NCI-H187 treated with DMSO at 0.1 percent for 48 hours (cell line): ENCODE measurements at places on chromosomes 7 and 10.

DNA sequence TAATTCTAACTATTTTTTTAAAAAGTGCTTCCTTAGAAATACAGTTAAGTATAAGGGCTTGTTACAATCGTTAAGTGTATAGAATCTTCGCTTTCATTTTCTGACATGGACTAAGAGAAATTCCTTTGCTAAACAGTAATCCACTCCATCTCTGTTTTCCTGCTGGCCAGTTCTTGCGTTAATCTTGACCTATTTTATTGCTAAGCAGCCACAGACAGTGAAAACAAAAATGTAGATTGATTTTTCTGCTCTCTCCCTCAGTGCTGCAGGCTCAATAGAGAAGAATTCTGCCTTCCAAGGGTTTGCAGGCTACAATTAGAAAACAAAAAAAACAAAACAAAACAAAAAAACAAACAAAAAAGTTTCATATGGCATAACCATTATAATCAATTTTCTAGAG is 310.4 kb upstream of the ADARB2 start:
- no peak for DNase-seq

DNA sequence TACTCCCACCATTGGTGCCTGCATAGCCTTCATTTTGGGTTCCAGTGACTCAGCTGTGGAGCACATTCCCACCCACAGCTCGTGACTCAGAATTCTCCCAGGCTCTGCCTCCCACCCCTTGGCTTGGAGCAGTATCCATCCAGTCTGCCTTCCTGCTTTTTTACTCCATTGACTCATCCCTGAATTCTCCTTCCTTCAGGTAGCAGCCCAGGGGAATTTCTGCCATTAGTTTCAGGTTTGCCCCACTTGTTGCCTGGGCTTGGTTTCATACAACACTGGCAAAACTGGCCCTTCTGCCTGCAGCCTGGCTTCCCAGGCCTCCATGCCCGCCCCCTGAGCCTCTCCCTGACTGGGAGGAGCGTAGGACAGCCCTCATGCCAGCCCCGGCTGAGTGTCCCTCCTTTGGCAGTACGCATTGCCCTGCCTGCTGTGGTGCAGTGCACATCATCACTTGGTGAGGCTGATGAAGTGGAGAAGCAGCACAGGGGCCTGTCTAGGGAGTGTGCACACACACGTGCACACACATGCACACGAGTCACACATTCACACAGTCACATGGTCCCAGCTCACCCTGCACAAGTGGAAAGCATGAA is 55.0 kb downstream of the SNX10 start:
- no peak for DNase-seq

DNA sequence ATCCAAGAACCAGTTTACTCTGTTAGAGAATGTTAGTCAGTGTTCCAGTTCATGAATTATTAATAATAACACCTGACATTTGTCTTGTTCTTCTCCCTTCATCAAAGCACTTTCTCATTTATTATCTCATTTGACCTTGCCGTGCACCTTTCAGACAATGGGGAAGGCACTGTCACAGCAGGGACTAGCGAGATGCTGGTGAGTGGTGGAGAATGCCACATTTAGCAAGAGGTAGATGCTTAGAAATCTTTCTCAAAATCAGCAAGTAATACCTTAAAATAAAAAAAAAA is 34.2 kb upstream of the XRCC2 start:
- DNase-seq, result no peak

DNA sequence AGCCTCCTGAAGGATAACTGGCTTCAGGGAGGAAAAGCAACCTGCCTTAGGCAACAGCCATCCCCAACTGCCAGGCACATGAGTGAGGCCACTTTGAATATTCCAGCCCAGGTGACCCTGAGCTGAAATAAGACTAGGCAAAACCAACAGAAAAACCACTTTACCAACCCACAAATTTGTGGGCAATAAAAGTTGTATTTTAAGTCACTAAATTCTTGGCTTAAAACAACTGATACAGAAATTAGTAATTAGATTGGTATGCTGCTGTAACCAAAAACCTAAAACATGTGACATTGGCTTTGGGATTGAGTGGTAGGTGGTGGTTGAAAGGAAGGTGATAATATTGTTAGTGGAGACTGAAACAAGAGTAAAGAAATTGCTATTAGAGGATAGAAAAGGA is 39.9 kb downstream of the ABCB4 start:
- no peak for DNase-seq

GRCh38 chr7:133871757-133872156 is 255.4 kb upstream of the LRGUK start:
- DNase-seq, result no peak

GRCh38 chr7:55573234-55573900 is 1.1 kb upstream of the VOPP1 start:
- DNase-seq, result no peak

- DNase-seq, result no peak
These were observed 427.8 kb upstream of the ZMIZ1 start for GRCh38 chr10:78640796-78641636.

- DNase-seq, result no peak
These were observed 35.1 kb downstream of the BET1 start for GRCh38 chr7:93968911-93969620.

DNA sequence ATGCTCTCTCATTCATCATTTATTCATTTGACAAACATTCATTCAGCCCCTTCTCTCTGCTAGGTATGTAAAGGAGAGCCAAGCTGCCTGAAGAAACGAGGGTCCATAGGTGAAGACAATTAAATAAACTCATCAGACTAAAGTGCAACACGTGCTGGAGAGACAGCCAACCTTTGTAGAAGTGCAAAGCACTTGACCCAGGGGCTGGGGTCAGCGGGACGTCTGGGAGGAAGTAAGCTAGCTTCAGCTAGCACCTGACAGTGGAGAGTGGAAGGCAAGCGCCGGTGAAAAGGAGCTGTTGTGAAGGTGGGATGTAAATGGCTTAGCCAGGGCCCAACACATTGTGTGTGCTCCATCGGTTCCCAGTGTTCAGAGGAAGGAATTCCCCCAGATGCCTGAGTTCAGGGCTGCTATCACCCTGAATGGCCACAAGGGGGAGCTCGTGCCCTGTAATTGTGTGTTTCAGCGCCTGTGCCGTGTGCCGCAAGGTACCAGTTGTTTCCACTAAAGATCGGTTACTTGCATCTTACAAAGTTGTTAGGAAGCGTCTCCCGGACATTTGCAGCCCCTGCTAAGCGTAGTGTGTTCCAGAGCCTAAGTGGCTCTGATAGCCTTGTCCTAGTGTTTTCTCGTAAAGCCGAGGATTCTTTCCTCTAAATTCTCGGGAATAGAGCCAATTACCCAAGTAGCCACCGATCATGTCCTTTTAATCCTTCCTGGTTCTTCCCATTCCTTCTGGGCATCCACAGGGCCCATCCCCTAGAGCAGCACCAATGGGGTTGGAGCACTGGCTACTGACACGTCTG is 30.6 kb downstream of the TLX1 start:
- DNase-seq, result no peak

GRCh38 chr10:36803229-36803628 is 322.2 kb upstream of the ANKRD30A start:
- no peak for DNase-seq

DNA sequence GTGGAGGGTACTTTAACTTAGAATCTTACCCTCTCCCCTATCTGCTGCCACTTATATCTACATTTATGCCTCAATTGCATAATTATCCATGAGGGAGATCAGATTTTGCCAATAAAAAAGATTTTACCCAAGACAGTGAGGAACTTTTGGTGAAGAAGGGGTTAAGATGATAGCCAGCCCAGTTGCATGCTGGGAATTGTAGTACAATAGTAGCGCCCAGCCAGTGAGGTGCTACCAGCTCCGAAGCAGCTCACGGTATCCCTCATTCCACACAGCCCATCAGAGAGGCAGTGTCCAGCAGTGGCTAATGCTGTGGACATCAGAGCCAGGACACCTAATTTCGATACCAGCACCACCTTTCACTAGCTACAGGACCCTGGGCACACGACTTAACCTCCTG is 5.9 kb upstream of the LGI1 start:
- no peak for DNase-seq

DNA sequence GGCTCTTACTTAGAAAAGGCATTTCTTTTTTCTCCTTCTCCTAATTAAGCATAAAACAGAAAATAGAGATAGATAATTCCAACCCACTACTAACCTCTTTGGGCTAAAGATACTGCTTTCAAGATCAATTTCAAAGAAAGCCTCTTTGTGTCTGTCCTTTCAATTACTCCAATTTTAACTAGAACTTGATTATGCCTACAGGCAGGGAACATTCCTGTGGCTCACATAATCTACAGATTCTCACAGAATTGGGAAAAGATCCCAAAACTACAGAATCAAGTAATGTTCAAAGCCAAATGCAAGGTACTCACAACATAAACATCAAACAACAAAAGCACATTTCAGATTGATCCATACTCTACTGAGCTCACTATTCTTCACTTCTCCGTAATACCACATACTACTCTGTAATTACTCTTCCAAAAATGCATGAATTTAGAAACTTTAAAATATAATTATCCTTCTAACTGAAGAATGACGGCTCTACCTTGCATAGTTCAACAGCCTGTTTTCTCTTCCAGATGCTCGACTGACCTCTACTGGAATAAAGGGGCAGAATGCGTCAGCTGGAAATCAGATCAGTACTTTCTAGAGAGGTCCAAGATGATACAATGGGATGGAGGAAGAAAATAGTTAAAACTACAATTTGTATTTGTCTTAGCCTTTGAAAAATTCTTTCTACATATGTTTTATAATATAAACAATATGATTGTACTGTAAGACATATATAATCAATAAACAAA is 3.9 kb downstream of the MTERF1 start:
- no peak for DNase-seq

GRCh38 chr7:27423290-27423689 is 180.7 kb downstream of the EVX1 start:
- DNase-seq, result no peak

GRCh38 chr7:53062796-53063195 is 27.4 kb downstream of the POM121L12 start:
- no peak for DNase-seq

DNA sequence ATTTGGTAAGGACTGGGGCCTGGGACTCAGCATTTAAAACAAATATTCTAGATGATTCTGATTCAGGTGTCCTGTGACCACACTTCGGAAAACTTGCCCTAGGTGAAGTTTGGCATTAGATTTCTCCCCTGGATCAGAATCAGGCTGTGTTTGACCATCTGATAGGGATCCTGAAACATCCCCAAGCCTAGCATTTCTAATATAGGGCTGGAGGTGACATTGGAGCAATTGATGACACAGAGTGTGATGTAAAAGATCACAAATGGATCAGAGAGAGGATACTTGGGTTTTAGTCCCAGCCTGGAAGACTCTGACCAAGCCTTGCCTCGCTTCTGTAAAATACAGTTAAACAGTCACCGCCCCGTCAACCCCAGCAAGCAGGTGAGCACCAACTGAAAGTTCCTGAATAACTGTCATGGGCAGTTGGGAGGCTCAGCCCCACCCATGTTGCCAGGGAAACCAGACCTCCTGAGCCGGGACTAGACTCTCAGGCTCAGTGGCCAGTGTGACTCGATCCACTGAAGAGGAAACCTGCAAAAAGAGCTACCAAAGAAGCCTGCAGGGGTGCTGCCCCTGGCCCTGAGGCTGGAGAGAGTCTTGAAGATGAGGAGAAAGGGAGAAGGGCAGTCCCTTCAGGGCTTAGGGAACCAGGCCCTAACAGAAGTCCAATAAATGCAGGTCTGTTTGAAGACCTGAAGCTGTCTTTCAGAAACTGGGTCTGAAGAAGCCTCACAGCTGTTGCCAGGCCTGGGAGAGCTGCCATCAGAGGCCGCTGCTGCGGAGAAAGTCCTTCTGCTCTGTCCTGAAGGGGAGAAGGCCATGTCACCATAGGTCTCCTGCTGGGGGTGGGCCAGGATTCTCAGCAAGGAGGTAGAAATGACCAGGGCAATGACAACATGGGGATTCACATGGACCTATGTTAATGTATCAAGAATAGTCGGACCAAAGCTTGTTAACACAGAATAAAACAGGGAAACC is 126.1 kb upstream of the KCNMA1 start:
- DNase-seq, result no peak
